Stimulated activated CD8-positive, alpha-beta memory T cell treated with anti-CD3 and anti-CD28 coated beads, Interleukin-12 subunit alpha, Interleukin-12 subunit beta, amount 100 ng/mL, for 1 hour (primary cell): ENCODE measurements at places on chromosomes 16 and 17.

DNA sequence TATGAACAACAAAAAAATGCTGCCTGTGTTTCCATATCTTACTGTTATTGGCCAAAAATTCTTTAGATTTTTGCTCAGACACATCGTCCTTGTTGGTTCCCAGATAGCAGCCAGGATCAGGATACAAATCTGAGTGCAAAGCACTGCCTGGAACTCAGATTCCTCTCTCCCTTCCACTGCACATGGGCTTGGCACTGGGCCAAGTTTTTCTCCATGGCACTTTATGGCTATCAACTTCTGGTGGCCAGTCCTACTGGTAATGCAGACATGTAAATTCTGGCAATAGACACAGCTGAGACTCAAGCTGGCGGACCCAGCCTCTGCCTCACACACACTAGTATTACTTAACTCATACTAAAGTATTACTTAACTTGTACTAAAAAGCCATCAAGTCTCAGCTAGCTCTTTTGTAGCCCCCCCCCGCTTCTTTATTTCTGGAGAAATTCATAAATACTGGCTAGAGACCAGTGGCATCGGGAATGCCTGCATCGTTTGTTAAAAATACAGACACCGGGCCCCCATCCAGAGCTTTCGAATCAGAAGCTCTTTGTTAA is 181.2 kb upstream of the COX10 start:
- no peak for DNase-seq

GRCh38 chr16:88905563-88905962 is 39.1 kb upstream of the PABPN1L start:
- no peak for DNase-seq

GRCh38 chr17:76740329-76741118 is 2.6 kb downstream of the MFSD11 start:
- no peak for DNase-seq

DNA sequence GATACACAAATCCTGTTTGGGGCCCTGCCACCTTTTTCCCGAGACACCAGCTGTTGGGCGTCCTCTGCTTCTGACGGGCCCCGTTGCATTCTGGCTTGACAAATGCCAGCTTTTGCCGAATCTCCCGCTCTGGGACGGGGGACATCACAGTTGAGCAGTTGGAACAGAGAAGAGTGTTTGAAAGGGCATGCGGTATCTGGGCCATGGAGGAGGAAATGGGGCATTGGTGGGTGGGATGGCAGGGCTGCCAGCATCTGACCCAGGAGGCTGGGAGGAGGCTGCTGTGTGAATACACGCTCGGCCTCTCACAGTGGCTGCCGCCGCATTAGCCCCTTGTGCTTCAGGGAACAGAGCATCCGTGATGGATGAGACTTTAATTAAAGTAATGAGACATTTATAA is 184.3 kb upstream of the TNRC6C start:
- DNase-seq, result no peak

- DNase-seq, result no peak
These were observed 17.8 kb downstream of the UTS2R start for GRCh38 chr17:82389379-82389778.

GRCh38 chr16:81497690-81498089 is 53.1 kb downstream of the CMIP start:
- no peak for DNase-seq

DNA sequence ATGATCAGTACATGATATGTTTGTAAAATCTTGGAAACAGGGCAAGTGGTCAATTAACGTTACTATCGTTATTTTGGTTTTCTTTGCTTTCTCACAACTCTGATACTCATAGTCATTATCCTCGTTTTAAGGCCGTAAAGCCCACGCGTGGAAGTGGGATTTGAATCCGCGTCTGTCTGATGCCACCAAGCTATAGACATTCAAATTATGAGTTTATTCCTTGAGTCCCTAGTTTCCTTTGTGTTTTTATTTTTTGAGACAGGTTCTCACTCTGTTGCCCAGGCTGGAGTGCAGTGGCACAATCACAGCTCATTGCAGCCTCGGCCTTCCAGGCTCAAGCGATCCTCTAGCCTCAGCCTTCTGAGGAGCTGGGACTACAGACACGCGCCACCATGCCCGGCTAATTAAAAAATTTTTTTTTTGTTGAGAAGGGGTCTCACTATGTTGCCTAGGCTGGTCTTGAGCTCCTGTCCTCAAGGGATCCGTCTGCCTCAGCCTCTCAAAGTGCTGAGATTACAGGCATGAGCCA is 1.0 kb downstream of the DCTN5 start:
- DNase-seq, result no peak

DNA sequence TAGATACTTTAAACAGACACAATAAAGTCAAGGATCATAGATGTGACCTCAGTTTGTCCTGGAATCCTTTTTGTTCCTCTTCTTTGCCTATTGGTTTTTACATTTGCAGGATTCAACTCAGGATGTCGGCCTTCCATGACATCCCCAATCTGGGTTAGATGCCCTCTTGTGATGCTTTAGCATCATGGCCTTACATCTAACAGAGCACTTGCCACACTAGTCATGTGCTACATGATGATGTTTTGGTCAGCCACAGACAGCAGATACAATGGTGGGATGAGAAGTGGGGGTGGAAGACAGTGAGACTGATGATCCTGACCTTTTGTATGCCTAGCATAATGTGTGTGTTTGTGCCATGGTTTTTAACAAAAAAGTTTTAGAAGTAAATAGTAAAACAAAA is 1.8 kb upstream of the SYNRG start:
- DNase-seq, result no peak

GRCh38 chr17:10739386-10739785 is 9.6 kb upstream of the TMEM220 start:
- no peak for DNase-seq

DNA sequence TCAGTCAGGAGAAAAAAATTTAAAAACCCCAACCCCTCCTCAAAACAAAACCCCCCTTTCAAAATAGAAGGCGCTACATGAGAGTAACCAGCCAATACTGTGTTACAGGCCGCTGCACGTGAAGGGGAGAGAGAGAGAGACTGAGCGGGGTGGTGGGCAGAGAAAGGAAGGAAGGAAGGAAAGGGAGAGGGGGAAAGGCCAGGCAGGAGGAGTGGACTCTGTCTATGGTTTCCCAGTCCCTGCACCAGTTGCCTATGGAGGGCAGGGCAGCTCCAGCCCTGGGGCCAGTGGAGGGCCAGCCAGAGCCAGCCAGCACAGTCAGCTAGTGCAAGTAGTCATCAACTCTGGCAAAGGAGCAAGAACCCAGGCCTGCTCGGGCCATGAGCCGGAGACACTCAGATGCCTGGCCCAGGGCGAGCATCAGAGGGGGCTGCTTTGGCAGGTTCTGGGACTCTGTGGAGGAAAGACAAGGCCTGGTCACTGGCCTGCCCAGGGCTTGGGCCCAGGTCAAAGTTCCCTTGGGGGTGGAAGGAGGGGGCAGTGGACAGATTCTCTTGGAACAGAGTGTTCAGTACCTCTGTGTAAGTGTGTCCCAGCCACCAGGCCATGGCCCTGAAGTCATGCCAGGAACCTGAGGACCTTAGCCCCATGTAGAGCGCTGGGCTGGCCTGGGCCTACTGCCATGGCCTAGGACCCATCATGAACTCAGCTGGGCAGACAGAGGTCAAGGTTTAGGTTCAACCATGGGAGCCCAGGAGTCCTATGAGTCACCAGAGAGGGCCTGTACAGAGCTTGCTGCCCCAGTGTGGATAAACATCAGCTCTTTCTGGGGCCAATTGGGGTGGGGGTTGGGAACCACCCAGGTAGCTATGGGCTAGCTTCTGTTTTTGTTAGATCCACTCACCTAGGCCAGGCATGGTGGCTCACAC is 7.3 kb upstream of the GFOD2 start:
- DNase-seq, result no peak

GRCh38 chr16:84726669-84727467 is 27.1 kb downstream of the USP10 start:
- no peak for DNase-seq

- DNase-seq, result no peak
These were observed 120.5 kb downstream of the CCT6B start for GRCh38 chr17:34840750-34841149.

DNA sequence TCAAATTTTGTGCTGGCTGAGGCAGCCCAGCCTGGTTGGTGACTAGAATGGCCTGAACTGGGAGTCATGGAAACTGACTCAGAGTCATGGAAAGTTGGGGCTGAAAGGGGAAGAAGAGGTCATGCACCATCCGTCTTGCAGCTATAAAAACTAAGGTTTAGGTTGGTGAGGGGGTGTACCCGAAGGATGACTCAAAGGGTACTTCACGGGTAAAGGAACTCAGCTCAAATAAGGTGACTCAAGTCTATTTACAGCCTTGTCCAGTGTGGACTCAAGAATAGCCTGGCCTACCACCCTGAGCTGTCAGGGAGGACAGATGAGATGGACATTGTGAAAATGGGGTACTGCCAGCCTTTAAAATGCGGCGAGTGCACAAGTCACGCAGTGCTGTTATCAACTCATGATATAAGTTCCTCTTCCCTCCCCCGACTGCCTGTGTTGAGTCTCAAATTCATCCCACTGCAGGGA is 18.6 kb downstream of the CD300LB start:
- no peak for DNase-seq

- DNase-seq, result no peak
These were observed 125.9 kb downstream of the MAP2K6 start for GRCh38 chr17:69540356-69540755.

- DNase-seq, result no peak
These were observed 355.7 kb upstream of the CDH8 start for GRCh38 chr16:62391940-62392339.

GRCh38 chr17:39972271-39972670 is 8.3 kb upstream of the PSMD3 start:
- no peak for DNase-seq

GRCh38 chr16:968620-969019 is 2.2 kb downstream of the LMF1 start:
- no peak for DNase-seq

GRCh38 chr16:6407596-6407995 is 925.0 kb upstream of the RBFOX1 start:
- no peak for DNase-seq

DNA sequence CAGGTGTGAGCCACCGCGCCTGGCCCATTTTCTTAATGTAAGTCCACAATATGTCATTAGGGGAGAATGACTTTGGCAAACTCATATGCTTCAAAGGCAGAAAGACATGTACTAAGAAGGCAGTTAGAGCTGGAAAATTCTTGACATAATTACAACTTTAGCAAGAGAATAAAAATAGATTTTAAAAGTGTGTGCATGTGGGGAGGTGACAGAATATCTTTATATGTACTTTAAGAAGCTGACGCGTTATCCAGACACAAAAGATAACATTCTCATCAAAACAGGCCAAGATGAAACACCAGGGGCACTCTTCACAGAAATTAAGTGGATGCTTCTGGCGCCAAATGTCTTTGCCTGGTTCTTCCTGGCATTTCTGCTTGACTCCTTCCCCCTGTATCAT is 28.2 kb downstream of the GJC1 start:
- no peak for DNase-seq

- DNase-seq, result no peak
These were observed 75.1 kb upstream of the GPRC5B start for GRCh38 chr16:19959736-19960135.

DNA sequence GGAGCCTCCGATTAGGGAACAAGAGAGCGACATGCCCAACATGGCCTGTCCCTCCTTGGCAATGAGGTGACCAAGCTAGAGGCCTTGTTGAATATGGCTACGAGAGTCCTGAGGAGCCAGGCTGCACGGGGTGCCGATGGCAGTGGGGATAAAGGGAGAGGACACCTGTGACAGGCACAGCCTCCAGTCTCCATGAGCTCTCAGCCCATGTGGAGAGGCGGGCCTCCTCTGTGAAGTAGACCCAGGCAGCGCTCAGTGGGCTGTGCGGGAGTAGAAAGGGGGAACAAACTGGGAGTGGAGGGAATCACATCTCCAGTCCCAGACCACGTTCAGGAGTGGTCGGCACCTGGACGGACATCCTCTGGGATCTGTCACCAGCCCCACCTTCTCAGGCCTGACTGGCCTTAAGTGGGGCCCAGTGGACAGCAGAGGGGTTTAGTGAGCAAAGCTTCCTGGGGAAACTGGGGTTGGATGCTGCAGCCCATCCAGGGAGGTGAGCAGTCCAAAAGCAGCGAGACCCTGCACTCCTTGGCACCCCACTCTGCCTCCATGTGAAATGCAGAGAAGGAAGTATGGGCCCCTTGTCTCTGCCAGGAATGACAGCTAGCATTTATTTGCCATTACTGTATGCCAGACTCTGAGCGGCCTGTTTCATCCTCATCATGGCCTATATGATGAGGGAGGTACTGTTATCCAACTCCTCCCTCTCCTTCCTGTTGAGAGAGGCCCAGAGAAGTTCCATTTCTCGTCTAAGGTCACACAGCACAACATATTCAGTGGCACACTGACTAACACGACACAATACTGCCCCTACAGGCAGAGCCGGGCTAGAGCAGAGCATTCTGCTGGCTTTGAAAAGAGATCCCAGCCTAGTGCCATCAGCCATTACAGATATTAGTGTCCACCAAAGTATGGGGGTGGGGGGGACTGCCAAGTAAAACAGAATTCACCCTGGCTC is 4.5 kb upstream of the TMEM92 start:
- DNase-seq, result peak; percentile 15

GRCh38 chr16:64693946-64694345 is 427.9 kb downstream of the CDH11 start:
- DNase-seq, result no peak

GRCh38 chr17:72387969-72388368 is 267.1 kb downstream of the SOX9 start:
- no peak for DNase-seq

DNA sequence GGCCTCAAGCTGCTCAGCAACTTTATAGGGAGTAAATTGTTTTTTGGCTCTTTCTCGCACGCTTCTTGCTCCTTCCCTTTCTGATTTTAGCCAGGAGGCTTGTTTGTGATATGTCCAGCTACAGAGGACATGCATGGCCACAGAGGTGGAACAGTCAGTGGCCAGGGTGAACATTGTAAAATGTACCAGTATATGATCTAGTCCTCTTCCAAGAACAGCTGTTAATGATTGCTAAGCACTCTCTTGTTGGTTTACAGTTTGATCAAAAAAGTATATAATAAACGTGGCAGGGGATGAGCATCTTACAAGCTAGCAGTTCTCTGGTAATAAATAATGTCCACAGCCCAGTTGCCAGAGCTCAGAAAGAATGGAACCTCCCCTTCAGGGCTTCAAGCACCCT is 461.7 kb upstream of the DYNLRB2 start:
- DNase-seq, result no peak

DNA sequence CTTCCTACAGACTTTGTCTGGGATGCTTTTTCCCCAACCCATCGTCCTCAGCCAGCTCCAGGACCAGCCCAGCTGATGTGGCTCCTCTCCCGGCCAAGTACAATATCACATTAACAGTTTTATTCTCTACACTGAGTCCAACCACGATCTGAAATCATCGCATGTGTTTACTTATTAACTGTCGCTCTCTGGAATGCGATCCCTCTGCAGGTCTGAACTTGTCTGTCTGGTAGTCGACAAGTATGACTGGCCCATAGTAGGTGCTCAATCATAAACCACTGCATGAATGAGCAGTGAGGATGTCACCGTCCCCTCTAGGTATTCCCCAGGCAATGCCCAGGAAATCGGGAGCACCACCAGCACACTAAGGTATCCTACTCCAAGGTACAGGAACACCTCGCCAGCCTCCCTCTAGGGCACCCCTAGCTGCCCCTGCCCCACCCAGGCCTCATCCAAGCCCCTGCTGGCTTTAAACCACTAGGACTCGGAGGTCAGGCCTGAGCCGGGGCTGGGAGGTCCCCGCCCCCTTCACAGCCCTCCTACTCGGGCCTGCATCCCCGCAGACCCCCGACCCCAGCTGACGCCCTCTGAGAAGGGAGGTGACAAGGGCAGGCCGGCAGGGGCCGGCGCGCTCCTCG is 27.7 kb downstream of the RTN4RL1 start:
- no peak for DNase-seq
